ENCODE measurements at places on chromosomes 13 and 19.

DNA sequence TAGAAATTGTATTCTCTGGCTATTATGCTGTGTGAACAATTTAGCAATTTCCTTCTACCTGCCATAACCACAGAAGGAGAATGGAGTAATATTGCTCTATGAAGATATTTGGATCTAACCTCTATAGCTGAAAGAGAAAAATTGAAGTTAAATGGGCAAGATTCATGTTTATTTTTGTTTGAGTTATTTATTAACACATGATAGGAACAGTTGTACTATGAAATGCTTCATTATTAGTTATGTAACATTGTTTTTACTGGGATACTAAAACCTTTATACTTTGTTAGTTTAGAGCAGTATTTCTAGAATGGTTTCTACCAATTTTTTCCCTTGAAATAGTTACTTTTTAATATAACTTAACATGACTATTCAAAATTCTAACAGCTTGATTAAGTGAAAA, 27.3 kb upstream of the VWA8 start:
- no peaks in the 10 kb centered on the region for H3K4me1 ChIP-seq
- no peaks in the 10 kb centered on the region for H3K36me3 ChIP-seq
- no peaks in the 10 kb centered on the region for H3K27me3 ChIP-seq
- no peak overlapping the region for H3K27ac ChIP-seq

DNA sequence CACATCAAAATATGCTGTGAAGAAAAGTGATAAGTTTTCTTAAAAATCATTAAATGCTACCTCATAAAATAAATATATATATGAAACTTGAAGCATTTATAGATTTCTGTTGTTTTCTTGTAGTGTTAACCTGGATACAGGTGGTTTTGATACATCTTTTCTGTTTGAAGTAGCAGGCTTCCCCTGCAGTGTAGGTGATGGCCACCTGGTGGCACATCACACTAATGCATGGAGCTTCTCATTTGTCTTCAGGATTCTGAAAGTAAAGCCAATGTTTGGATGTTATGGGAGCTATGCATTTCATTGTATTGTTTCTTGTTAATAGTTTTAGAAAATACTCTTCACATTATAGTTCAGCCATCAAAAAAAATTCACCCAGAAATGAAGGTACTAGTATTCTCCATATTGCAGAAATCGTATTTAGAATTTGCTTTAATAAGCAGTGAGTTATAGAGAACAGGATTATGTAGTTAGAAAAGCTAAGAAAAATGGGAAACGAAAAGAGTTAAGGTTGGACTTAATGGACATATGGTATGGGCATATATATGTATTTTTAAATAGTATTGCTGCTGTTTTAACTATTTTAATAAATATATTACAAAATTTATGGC, 18.7 kb downstream of the GPR180 start:
- H3K4me1 ChIP-seq, result no peaks in the 10 kb centered on the region
- DNase-seq, result no peak
- H3K36me3 ChIP-seq, result peaks cover 3% of the 10 kb centered on the region
- H3K27me3 ChIP-seq, result no peaks in the 10 kb centered on the region
- no peak overlapping the region for H3K4me3 ChIP-seq

GRCh38 chr19:46604781-46605355, 3.7 kb downstream of the CALM3 start:
- H3K36me3 ChIP-seq, result no peaks in the 10 kb centered on the region
- no peak overlapping the region for H3K4me3 ChIP-seq
- no peaks in the 10 kb centered on the region for H3K4me1 ChIP-seq
- peak; percentile 61 for DNase-seq

DNA sequence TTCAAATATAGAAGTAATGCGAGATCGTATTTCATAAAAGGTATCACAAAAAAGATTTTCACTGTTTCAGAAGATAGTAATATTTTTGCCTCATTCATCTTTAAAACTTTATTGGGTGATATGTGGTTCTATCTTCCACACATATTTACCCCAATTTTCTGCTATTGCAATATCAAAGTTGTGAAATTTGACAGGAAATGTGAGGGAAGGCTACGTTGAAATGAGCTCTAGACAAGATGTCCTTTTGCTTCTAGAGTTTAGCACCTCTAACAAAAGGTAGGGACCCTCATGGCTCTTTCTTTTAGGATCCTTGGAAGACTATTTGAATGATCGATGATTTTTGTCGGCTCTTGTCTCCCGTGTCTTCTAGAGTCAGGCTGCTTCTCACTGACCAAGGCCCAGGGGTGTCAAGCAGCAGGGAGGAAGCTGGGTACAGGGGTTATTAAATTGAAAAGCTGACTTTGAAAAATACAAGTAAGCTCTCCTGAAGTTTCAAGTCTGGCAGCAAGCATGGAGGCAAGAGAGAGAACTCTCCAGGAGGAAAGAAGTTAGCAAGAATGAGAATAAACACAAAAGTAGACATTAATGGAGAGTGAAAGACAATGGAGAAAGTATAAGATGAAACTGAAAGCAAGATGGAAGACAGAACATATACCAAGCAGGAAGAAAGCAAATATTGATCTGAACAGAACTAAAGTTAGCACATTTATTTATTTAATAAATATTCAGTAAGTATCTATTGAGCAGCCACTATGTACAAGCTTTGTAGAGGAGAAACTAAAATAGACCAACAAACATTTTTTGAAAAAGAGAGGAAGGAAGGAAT, 73.4 kb downstream of the RUBCNL start:
- H3K36me3 ChIP-seq, result no peaks in the 10 kb centered on the region
- no peaks in the 10 kb centered on the region for H3K27me3 ChIP-seq
- no peak overlapping the region for H3K27ac ChIP-seq
- H3K4me1 ChIP-seq, result no peaks in the 10 kb centered on the region
- no peak overlapping the region for H3K4me3 ChIP-seq

- DNase-seq, result no peak
- H3K4me1 ChIP-seq, result no peaks in the 10 kb centered on the region
- no peaks in the 10 kb centered on the region for H3K36me3 ChIP-seq
These were observed 125.2 kb downstream of the FGF9 start for GRCh38 chr13:21796066-21796465.

DNA sequence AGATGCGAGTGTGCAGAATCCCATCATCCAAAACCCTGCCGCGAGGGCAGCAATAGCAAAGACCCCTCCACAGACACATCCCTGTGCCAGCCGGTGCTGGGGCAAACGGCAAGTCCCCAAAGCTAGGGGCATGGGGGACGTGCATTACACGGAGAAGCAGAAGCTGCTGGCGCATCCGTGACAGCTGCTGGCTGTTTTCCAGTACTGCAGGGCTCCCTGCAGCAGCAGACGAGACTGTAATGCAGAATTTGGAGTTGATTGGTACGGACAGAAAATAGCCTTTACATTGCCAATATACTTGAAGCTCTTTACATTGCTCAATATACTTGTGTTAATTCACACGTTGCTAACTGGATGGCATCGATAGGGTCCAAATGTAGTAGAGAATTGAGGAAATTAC, 77.2 kb upstream of the TMTC4 start:
- DNase-seq, result no peak
- H3K4me3 ChIP-seq, result no peak overlapping the region
- no peaks in the 10 kb centered on the region for H3K27me3 ChIP-seq
- H3K36me3 ChIP-seq, result no peaks in the 10 kb centered on the region

DNA sequence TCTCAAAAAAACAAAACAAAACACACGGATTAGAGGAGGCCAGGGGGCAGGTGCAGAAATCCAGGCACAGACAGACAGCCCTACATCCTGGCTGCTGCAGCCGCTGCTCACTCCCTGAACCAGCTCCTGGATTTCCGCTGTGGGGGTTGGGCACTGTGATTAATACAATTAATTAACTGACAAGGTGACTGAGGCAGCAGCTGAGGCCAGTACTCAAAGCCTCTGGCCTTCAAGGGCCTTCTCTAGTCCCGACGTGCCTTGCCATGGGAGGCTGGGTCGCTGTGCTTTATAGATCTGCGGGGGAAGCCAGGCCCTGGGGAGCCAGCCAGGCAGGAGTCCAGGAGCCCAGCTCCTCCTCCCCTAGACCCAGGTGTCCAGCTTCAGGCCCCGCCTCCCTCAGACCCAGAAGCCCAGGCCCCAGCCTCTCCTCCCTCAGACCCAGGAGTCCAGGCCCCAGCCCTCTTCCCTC, 4.6 kb downstream of the NECTIN2 start:
- H3K27me3 ChIP-seq, result no peaks in the 10 kb centered on the region
- no peaks in the 10 kb centered on the region for H3K36me3 ChIP-seq
- H3K4me1 ChIP-seq, result peaks cover 4% of the 10 kb centered on the region
- no peak overlapping the region for H3K4me3 ChIP-seq
- H3K27ac ChIP-seq, result no peak overlapping the region
- DNase-seq, result peak; percentile 17

- H3K27me3 ChIP-seq, result no peaks in the 10 kb centered on the region
- no peak for DNase-seq
- no peaks in the 10 kb centered on the region for H3K4me1 ChIP-seq
- no peak overlapping the region for H3K4me3 ChIP-seq
These were observed 6.5 kb upstream of the ZNF444 start for GRCh38 chr19:56134654-56134921.

DNA sequence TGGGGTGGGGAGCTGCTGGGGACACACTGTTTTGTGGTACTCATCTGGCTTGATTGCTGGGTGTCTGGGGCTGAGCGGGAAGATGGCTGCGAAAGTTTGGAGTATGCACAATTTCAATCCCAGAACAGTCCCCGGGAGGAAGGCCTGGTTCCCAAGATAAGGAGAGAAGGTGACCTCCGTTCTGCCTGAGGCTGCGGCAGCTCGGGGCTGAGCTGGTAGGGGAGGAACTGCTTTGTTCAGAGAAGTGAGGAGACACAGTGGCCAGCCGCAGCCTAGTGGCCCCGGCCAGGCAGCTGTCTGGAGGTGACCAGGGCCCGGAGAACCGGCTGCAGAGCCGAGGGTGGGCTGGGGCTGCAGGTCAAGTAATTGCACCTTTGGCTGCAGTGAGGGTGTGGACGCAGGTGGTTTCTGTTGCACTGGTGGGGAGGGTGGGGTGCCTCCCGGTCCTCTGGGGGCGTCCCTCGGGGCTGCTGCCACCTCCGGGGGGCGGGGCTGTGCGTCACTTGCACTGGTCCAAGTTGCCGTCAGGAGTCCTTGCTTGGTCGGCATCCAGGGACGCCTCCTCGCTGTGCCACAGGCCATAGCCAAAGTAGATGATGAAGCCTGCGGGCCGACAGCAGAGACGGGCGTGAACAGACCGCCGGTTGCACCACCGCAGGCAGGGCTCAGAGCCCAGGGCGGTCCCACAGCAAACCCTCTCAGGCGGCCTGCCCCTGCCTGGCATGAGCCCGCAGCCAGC, 81.3 kb downstream of the SLC7A1 start:
- no peak for DNase-seq
- H3K27ac ChIP-seq, result no peak overlapping the region
- no peak overlapping the region for H3K4me3 ChIP-seq
- no peaks in the 10 kb centered on the region for H3K4me1 ChIP-seq
- no peaks in the 10 kb centered on the region for H3K36me3 ChIP-seq

- no peak for DNase-seq
- no peaks in the 10 kb centered on the region for H3K27me3 ChIP-seq
- H3K4me3 ChIP-seq, result no peak overlapping the region
These were observed 21.5 kb upstream of the MEDAG start for GRCh38 chr13:30884543-30884942.

- H3K27ac ChIP-seq, result no peak overlapping the region
- H3K4me1 ChIP-seq, result no peaks in the 10 kb centered on the region
- no peaks in the 10 kb centered on the region for H3K27me3 ChIP-seq
- DNase-seq, result no peak
- H3K4me3 ChIP-seq, result no peak overlapping the region
- H3K36me3 ChIP-seq, result no peaks in the 10 kb centered on the region
These were observed 69.3 kb upstream of the HMGB1 start for GRCh38 chr13:30535046-30535445.

GRCh38 chr13:97003071-97003470, 8.8 kb upstream of the OXGR1 start:
- no peak overlapping the region for H3K4me3 ChIP-seq
- no peak for DNase-seq
- H3K4me1 ChIP-seq, result no peaks in the 10 kb centered on the region
- no peaks in the 10 kb centered on the region for H3K27me3 ChIP-seq
- no peak overlapping the region for H3K27ac ChIP-seq
- no peaks in the 10 kb centered on the region for H3K36me3 ChIP-seq

DNA sequence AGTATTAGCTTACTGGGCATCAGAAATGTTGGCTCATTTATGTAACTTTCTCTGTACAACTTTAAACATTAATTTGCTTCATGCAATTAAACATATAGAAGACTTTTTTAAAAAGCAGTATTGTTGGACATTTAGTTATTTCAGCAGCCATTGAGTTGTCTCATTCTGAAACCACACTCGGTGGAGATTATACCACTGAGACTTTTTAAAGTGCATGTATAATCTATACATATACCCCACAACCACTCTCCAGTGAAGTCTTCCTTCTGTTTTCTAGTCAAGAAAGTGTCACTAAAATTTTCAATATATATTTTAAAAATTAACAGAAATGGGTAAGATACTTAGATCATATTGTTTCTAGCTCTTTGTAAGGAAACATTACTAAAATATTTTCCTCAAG, 15.5 kb downstream of the SETDB2 start:
- no peak for DNase-seq
- H3K27ac ChIP-seq, result no peak overlapping the region
- no peaks in the 10 kb centered on the region for H3K27me3 ChIP-seq
- peaks cover 25% of the 10 kb centered on the region for H3K36me3 ChIP-seq
- no peak overlapping the region for H3K4me3 ChIP-seq

DNA sequence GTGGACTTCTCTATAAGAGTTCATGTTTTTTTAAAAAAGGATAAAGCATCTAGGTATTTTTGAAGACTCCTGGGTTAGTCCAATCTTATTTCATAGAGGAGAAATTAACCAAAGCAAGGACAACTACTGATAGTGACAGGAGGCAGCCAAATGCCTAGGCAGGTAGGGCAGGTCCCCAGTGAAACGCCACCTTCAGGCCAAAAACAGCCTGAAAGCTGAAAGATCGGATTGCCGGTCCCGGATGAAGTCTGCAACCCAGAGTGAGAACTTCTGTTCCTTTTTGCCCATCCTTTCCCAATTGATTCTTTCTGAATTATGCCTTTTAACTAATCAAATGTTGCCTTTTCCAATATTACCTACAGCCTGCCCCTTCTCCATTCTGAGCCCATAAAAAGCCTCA, 6.1 kb upstream of the GGACT start:
- H3K4me1 ChIP-seq, result no peaks in the 10 kb centered on the region
- no peak for DNase-seq
- no peaks in the 10 kb centered on the region for H3K27me3 ChIP-seq

GRCh38 chr13:33033051-33033812, 17.0 kb downstream of the KL start:
- peak overlapping the region; percentile 61 for H3K27ac ChIP-seq
- H3K4me3 ChIP-seq, result no peak overlapping the region
- no peak for DNase-seq
- no peaks in the 10 kb centered on the region for H3K36me3 ChIP-seq

- no peaks in the 10 kb centered on the region for H3K36me3 ChIP-seq
- H3K27me3 ChIP-seq, result no peaks in the 10 kb centered on the region
- DNase-seq, result no peak
- H3K4me1 ChIP-seq, result no peaks in the 10 kb centered on the region
These were observed 10.0 kb downstream of the SLC7A10 start for GRCh38 chr19:33215438-33216197.

GRCh38 chr19:38392707-38393308, 4.3 kb downstream of the SPRED3 start:
- H3K27ac ChIP-seq, result no peak overlapping the region
- H3K27me3 ChIP-seq, result peaks cover 13% of the 10 kb centered on the region
- H3K36me3 ChIP-seq, result no peaks in the 10 kb centered on the region
- DNase-seq, result no peak
- no peaks in the 10 kb centered on the region for H3K4me1 ChIP-seq

GRCh38 chr19:40633207-40633606, 32.0 kb downstream of the LTBP4 start:
- no peak overlapping the region for H3K27ac ChIP-seq
- DNase-seq, result no peak
- no peaks in the 10 kb centered on the region for H3K36me3 ChIP-seq
- H3K4me1 ChIP-seq, result peaks cover 6% of the 10 kb centered on the region
